Stimulated activated CD8-positive, alpha-beta memory T cell treated with anti-CD3 and anti-CD28 coated beads, Interleukin-12 subunit alpha, Interleukin-12 subunit beta, amount 100 ng/mL, for 4 hours (primary cell): ENCODE measurements at places on chromosomes 7 and 10.

- no peak for DNase-seq
These were observed 501.6 kb downstream of the GALNT17 start for GRCh38 chr7:71633551-71634008.

DNA sequence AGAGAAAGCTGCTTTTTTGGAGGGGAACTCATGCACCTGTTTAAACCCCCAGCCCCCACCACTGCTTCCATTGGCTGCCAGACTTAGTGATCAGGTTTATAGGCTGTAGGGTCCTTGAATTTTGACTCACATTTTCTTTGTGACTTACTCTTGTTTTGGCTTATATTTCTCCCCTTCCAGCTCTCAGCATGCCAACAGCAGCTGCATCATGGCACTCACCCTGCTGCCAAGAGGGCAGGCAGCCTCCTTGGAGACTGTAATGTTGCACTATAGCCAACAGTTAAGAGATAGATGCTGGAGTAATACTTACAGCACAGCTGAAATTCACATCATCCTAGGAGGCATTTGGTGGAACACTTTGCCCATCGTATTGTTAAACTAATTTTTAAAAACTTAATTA is 98.0 kb upstream of the GLCCI1 start:
- no peak for DNase-seq

DNA sequence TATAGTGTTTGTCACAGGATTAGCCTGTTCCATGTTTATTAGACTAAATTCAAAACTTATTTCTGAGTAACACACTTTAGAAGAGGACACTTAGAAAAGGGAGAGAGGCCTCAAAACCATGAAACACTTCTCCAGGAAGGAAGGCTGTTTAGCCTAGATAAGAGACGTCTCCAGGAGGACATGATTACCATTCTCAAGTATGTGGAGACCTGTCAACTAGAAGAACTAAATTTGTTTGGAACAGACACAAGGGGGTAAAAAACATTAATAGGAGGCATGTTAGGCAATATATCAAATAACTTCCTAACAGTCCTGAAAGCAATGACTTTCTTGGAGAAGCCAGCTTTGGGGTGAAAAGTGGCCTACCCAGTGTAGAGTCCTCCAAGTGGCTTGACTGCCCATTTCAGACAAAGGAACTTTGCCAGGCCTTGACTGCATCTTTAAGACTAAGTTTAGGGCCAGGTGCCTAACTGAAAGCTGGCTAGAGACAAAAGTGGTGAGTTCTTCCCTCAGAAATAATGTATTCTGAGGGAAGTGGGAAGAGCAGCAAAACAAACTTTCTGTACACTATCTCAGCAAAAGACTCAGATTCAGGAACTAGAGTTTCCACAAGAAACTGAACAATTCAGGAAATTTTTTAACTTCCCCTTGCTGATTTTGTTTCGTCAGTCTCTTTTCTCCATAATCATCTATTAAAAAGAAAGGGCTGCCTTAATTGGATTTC is 11.8 kb downstream of the NCOA4 start:
- DNase-seq: no peak

- no peak for DNase-seq
These were observed 22.5 kb upstream of the VIPR2 start for GRCh38 chr7:159167139-159167538.

DNA sequence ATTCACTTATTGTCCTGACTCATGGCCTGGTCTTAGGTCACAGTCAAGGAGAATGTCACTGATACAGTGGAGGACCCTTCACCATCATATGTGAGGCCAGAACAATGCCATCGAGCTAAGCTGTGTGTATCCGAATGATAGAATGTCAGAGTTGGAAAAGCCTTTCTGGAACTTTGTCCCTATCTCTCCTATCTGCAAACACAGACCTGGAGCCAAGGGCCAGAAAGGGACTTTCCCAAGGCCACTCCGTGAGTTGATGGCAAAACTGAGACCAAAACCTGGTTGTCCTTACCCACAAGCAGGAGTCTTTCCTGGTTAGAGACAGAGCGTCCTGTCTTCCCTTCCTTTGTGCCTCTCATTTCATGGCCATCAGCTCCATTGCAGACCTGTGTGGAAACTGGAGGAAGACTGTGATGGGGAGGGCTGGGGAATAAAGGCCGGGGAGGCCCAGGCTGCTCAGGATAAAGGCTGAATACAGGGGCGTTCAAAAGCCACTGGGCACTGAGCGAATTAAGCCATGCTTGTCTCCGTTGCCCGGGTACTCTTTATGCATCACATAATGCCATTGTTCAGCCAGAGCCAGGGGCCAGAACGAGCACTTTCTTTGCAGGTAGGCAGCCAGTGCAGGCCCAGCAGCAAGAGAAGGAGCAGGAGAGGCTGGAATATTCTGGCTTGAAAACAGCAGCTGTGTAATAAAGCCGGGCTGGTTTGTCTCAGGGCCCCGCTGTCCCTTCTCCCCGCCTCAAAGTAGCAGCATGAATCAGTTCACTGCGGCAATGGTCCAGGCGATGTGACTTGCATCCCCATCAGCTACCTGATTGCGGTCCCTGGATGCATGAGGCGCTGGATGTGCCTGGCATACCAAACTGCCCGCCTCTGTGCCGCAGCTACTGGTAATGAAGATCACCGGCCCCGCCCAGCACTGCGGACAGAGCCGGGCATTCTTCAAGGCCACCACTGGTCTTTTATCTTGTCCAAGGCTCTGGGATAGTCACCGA is 143.0 kb downstream of the RPS24 start:
- no peak for DNase-seq

DNA sequence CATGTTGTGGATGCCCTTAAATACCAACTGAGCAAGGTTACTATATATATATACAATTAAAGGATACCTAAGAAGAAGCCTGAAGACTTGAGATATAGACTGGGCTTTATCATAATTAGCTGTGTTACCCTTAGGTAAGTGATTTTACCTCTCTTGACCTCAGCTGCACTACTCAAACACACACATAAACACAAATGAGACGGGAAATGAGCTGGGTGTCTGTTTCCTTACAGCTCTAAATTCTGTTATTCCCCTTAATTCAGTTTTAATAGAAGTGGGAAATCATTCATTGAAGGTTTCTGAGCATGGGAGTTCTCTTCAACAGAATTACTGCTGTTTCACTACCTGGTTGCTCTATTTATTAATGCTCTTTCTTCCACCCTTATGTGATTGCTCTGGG is 60.7 kb downstream of the GBF1 start:
- no peak for DNase-seq

- no peak for DNase-seq
These were observed 27.2 kb downstream of the IKZF1 start for GRCh38 chr7:50331564-50332208.

GRCh38 chr7:141785706-141786552 is 4.1 kb upstream of the TAS2R5 start:
- no peak for DNase-seq

GRCh38 chr7:27210441-27211083 is 10.7 kb upstream of the HOXA13 start:
- no peak for DNase-seq

DNA sequence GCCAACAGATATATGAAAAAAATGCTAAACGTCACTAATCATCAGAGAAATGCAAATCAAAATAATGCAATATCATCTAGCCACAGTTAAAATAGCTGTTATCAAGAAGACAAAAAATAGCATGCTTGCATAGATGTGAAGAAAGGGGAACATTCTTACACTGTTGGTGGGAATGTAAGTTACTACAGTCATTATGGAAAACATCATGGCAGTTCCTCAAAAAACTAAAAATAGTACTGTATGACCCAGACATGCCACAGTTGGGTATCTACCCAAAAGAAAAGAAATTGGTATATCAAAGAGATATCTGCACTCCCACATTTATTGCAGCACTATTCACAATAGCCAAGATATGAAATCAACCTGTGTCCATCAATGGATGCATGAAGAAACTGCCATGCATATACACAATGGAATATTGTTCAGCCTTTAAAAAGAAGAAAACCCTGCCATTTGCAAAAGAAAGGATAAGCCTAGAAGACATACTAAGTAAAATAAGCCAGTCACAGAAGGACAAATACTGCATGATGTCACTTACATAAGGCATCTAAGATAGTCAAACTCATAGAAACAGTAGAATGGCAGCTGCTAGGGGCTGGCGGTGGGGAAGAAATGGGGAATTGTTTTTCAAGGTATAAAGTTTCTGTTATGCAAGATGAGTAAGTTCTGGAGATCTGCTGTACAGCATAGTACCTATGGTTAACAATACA is 107.0 kb downstream of the PTPN20 start:
- DNase-seq: no peak

GRCh38 chr7:108026116-108026515 is 23.2 kb upstream of the LAMB1 start:
- DNase-seq: no peak

GRCh38 chr7:104156842-104157277 is 51.0 kb downstream of the ORC5 start:
- no peak for DNase-seq

DNA sequence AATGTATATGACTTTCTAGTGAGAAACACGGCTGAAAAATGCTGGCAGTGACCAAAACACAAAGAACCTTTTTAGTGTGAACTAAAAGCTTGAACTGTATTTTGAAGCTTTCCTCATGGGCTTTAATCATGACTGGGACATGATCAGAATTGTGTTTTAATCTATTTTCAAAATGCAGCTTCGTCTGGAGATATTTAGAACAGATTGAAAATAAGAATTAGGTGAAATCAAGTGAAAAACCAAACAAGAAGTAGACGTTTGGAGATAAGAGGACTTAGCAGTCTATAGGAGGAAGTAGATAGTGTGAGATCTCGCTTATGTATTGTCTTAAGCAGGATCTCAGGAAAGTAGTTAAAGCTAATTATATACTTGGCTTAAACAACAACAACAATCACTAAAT is 865.4 kb upstream of the MBL2 start:
- no peak for DNase-seq

DNA sequence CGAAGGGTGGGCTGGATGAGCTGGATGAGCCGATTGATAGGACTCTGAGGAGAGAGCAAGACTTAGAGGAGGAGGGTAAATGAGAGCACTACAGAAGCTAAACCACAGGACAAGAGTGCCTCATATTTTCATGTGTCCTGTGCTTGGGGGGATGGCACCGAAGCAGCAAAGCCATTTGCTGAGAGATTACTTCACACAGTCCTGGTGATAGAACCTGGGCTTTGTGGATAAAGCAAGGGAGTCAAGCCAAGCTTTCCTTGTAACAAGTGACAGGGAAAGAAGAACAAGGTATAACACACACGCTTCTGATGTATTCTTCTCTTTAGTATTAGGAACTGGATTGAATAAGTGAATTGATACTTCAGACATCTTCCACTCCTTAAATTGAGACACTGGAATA is 253.7 kb downstream of the ANKRD7 start:
- no peak for DNase-seq

GRCh38 chr10:22742678-22743077 is 28.3 kb upstream of the PIP4K2A start:
- no peak for DNase-seq

- DNase-seq: no peak
These were observed 82.0 kb downstream of the AFAP1L2 start for GRCh38 chr10:114322344-114322743.

DNA sequence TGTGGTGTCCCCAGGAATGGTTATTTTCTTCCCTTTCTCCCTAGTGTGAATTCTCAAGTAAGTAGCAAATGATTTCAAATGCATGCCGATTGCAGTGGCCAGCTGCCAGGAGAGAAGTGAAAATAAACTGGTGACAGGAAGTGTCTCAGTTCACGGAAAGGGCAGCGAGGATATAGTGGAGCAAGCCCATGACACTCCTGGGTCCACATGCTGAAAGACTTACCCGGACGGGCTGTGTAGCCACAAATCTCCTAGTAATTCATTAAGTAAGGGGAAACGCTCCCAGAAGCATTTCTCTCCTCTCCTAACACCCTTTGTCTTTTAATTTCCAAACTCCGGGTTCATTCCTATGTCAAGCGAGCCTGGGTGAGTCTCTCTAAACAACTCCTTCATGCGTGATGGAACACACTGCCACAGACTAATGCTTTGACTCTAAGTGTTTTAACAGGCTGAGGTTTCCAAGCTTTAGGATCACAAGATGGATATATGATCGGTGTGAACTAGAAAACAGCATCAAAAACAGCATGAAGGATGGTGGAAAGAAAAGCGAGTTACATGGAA is 125.6 kb downstream of the CYP26A1 start:
- DNase-seq: no peak

DNA sequence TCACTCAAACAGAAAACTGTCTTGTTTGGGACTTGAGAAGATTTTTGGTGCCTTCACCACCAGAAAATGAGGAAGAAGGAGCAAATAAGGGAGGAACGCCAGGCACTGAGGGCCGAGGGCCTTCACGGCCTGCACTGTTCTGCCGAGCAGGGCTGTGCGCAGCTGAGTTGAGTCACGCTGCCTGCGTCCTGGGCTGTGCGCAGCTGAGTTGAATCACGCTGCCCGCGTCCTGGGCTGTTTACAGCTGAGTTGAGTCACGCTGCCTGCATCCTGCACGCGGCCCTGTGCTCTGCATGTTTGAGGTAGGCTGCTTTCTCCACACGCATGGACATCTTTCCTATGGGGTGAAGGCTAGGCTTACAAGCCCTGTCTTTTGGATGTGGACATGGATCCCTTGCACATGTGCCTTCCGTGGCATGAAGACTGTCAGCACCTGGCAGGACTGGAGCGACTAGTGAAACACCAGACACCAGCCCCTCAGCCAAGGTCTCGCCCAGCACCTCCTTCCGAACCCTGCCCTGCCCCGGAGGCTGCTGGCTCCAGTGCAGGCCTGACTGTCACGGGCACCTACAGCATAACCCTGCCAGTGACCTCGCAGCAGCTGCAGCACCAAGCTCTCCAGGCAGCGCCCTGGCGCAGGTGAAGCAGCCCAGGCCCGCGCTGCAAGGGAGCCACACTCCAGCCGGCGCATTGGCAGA is 96.7 kb downstream of the HTR5A start:
- DNase-seq: no peak

- DNase-seq: no peak
These were observed 41.2 kb downstream of the COL13A1 start for GRCh38 chr10:69842882-69843281.

DNA sequence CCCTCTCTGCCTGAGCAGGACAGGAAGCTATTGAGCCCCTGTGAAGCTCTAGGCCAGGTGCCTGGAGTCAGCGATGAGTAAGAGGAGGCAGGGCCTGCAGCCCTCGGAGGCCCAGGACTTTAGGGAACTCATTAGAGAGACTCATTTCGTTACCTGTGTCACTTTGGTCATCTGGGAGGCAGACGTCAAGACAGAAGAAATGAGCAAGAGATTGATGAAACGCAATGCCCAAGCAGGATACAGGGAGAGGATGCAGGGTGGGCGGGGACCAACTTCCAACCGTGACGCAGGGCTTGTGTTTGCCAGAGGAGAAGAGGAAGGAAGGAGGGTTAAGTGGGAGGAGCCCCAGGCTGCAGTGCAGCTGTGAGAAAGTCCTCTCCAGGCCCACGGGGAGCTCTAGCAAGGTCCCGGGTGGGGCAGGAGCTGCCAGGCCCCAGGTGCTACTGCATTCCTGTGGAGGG is 26.4 kb upstream of the GNA12 start:
- DNase-seq: no peak
